ENCODE measurements at places on chromosomes 2 and 18.

GRCh38 chr2:38474715-38475566, 97.9 kb upstream of the ATL2 start:
- no peak for DNase-seq

GRCh38 chr2:21155365-21156136, 31.8 kb downstream of the TDRD15 start:
- no peak for DNase-seq

DNA sequence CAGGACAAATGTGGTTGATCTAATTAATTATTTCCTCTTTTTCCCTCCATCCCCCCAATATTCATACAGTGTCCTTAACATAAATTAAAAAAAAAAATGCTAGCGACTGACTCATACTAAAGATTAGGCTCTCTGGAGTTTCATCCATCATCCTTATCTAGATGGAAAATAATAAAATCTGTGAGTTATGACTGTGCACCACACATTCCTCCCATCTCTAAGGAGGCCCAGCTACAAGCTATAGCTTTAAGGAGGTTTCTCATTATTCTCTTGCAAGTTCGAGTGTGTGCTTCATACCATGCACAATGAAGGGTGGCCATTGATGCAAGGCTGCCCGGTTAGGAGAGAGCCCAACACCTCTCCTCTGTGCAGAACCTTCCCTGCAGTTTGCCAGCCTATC, 77.3 kb downstream of the XDH start:
- DNase-seq, result no peak

DNA sequence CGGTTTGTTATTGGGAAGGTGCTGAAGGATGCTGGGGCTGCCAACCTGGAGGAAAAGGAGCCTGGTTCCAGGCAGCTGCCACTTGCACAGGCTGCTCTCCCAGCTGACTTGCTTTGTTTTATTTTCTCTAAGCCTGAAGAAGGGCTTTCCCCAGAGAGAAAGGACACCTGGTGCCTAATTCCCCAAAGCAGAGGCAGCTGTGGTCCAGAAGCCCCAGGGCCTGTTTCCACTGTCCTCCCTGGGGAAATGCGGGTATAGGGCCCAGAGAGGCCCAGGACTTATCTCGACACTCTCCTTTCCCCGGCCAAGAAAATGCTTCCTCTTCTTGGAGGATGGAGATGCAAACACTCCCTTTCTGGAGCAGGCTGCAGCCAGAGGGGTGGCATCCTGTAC, 30.1 kb downstream of the INO80C start:
- DNase-seq, result no peak

Measured in caudate nucleus (tissue), 63 donors.